Chondrocyte (in vitro differentiated cells): ENCODE measurements at places on chromosomes 6 and 20. TPM values are rescaled to one million over a fixed set of nuclear protein-coding genes. Genes with fewer than 3 reads are reported as not detected.

DNA sequence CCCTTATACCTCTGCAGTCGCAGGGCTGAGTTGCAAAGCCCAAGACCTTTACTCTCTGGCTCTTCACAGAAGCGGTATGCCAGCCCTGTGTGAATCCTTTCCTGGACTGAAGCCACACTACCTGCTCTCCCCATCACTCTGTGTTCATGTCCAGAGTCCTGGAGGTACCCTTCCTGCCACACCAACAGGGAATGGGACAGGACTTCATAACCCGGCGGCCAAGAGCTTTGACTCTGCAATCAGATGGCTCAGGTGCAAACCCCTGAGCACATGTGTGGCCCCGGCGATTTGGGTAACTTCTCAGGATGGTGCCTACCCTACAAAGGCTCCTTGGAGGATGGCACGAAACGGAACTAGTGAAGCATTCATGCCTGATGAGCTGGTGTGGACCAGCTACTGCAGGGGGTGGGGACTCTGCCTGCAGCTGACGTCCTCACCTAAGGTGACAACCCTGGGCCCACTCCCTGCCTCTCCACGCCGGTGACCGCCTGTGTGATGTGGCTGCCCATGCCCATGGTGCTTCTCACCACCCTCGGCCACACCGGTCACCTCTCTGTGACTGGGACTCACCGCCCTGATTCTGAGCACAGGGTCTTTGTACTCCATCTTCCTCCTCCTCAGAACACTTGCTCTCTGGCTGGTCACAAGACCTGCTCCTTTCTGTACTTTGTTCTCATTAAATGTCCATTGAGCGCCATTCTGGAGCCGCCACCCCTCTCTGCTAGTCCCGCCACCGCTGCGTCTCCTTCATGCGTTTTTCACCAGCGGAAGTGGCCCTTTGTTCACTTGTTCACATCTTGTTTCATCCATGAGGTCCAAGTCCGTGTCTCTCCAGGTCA lies 116.7 kb downstream of the SULF2 start:
- peak; percentile 84 for DNase-seq

DNA sequence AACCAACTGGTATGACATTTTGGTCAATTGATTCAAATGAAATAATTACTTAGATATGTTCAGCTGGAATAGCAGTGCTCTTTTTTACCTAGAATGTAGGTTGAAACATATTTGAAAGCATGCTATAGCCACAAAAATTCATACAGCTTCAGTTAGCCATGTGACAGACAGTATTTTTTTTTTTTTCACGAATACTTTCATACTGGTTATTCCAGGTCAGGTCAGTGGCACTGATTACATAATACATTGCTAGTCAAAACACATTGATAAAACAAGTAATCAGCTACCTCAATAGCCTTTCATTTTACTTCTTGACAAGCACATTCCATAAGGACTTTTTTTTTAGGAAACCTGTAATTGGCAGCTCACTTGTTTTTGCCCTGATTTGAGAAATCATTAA lies 222.6 kb downstream of the EYA4 start:
- DNase-seq = no peak

Gene HLA-DPA1
- total RNA-seq = 0.65 to 1.3 TPM (median 1.2 TPM) in 3 replicates

GRCh38 chr6:83893024-83893423 lies 33.5 kb downstream of the CYB5R4 start:
- DNase-seq = no peak

- DNase-seq = no peak
Measured at GRCh38 chr20:50450881-50451752, 59.1 kb upstream of the PTPN1 start.

Gene POPDC3
- total RNA-seq = 2.6 to 4.6 TPM (median 3.4 TPM) in 3 replicates

GRCh38 chr6:166611631-166612030 lies 15.4 kb downstream of the RPS6KA2 start:
- DNase-seq = no peak

Gene SLC17A1
- not detected in 3 replicates for total RNA-seq

Gene HLA-DRB5
- not detected in 3 replicates for total RNA-seq

DNA sequence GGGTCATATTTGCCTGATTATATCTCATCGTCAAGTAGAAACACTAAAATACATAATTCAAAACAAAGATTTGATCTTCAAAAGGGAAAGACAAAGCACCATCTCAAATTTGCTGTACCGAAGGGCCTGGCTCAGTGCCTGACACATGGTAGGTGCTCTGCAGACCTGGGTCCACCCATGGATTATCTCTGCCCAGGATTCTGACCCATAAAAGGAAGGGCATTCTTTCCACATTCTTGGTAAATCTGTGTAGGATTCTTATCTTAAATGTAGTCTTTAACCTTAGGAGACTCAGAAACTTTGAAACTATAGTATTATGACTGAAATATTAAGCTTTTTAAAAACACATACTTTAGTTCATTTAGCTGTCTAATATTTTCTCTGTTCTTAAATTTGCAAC lies 274.1 kb upstream of the FLRT3 start:
- DNase-seq = no peak

GRCh38 chr6:168457653-168457934 lies 16.6 kb downstream of the SMOC2 start:
- no peak for DNase-seq

Gene RSPO4
- 0.19 TPM in 1 of 3 replicates, not detected in the others for total RNA-seq

DNA sequence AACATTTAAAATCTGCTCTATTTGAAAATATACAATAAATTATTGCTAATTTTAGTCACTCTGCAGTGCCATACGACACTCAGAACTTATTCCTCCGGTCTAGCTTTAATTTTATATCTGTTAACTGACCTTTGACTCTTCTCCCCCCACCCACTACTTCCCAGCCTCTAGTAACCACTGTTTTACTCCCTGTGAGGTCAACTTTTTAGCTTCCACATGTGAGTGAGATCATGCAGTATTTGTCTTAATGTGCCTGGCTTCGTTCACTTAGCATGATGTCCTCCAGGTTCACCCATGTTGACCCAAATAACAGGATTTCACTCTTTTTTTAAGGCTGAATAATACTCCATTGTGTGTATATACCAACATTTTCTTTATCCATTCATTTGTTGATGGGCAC lies 80.8 kb downstream of the RPP40 start:
- DNase-seq = no peak

Gene WRNIP1
- 34.0 to 36.1 TPM (median 34.6 TPM) in 3 replicates for total RNA-seq

GRCh38 chr6:4354181-4354580 lies 218.8 kb upstream of the ECI2 start:
- no peak for DNase-seq

GRCh38 chr6:10720265-10720959 lies 2.5 kb upstream of the TMEM14C start:
- DNase-seq = no peak

Gene BPIFB4
- total RNA-seq = not detected in 3 replicates
